ENCODE measurements at places on chromosomes 6 and 20. TPM values are rescaled to one million over a fixed set of nuclear protein-coding genes. Genes with fewer than 3 reads are reported as not detected.

The TFAP2B gene
- total RNA-seq = not detected

The SLC52A3 gene
- total RNA-seq = 0.57 TPM

The C6orf141 gene
- 13.3 TPM for total RNA-seq

The ULBP2 gene
- 2.9 TPM for total RNA-seq

The DLK2 gene
- 7.0 TPM for total RNA-seq

The POPDC3 gene
- 24.4 TPM for total RNA-seq

The KCNK15 gene
- total RNA-seq = 0.79 TPM

The HUS1B gene
- total RNA-seq = 0.31 TPM

The IPCEF1 gene
- 0.02 TPM for total RNA-seq

The CBLN4 gene
- total RNA-seq = not detected

The RTEL1 gene
- 10.0 TPM for total RNA-seq

The MUCL3 gene
- 0.20 TPM for total RNA-seq

The SNAP25 gene
- total RNA-seq = 15.4 TPM
